ENCODE measurements at places on chromosomes 6 and 20.

DNA sequence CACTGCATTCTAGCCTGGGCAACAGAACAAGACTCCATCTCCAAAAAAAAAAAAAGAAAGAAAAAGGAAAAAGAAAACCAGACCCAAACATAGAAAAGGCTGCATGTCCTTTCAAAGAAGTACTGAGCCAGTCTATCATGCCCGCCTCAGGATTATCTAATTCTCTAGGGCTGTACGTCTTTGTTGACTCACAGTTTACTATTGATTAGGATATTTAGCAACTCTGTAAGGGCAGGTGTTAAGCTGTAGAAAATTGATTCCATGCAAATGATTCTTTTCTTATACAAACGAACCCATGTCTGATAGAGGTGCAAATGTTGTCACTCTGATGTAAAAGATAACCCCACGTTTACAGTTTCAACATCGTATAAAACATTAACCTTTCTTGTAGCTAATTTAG lies 209.0 kb downstream of the TTLL2 start:
- DNase-seq = no peak

DNA sequence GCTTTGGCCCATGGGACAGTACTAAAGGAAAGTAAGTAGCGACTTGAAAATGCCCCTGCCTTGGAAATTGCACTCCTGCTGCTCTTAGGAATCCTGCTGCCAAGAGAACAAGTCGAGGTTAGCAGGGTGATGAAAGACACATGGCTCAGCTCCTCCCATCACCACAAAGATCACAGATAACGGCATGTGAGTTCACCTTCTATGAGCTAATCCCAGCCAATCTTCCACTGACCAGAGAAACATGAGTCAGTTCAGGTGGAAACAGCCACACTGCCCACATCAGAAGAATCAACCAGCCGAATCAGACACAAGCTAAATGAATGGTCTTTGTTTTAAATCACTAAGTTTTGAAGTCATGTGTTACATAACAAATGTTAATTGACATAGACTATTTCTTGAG lies 106.3 kb downstream of the PRKN start:
- no peak for DNase-seq

- no peak for DNase-seq
Observed at GRCh38 chr6:111105578-111105977, 18.3 kb downstream of the SLC16A10 start.

DNA sequence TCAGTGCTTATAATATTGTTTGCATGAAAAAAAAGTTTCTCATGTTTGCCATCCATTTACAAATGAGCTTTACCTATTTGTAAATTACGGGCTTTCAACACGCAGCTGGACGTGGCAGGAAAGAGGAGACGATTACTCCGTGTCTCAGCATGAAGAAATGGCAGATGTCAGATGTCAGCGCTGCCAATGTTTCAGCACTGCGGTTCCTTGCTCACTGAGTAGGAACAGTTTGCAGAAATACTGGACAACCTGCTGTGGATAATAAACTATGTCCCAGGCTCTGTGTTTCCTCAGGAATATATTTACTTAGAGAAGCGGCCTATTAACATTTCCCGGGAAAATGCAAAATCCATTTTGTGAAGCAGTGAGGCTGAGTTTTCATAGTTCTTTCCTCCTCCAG lies 22.7 kb downstream of the RAMACL start:
- DNase-seq = no peak
